AG04450 (cell line): ENCODE measurements at places on chromosomes 3 and 15. TPM values are rescaled to one million over a fixed set of nuclear protein-coding genes. Genes with fewer than 3 reads are reported as not detected.

WDR93 gene
- 0.05 TPM in 2 replicates for polyA plus RNA-seq

HYAL1 gene
- polyA plus RNA-seq, result 0.25 and 0.32 TPM in 2 replicates

AGBL1 gene
- not detected in 2 replicates for polyA plus RNA-seq

ANKRD63 gene
- not detected in 2 replicates for polyA plus RNA-seq

CHDH gene
- 0.01 and 0.02 TPM in 2 replicates for polyA plus RNA-seq

KY gene
- polyA plus RNA-seq, result 0.04 and 0.09 TPM in 2 replicates

STAC gene
- 1.5 TPM in 2 replicates for polyA plus RNA-seq

DNA sequence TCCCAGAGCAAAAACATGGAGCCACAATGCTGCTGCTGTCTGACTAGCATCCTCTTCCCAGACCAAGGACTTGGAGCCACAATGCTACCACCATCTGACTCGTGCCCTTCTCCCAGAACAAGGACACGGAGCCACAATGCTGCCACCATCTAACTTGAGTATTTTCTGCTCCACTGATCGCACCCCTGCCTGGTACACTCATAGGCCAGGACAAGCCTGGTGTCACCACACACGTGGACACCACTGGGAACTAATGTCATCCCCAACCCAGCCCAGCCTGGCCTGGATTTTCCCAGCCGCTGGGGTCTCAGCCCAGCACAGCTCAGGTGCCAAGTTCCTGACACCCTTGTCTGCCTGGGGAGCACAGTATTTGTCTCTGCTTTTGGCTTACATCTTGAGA lies 52.7 kb upstream of the GRIP2 start:
- no peak for DNase-seq

DNA sequence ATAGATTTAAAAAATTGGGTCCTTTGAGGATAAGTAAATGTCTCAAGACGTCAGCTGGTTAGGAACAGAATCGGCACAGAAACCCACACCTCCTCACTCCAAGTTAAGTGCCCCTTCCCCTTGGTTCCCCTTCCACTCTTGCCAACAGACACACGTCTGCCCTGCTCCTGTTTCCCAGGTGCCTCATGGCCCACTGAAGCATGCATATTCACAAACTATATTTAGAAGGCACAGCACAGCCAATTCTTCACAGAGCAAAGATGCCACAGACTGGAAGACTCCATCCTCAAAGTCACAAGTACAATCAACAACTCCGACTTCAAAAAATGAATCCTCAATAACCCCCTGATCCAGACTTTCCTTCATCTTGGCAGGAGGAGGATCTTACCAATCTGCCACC lies 295.4 kb upstream of the NR2F2 start:
- DNase-seq, result no peak

DNA sequence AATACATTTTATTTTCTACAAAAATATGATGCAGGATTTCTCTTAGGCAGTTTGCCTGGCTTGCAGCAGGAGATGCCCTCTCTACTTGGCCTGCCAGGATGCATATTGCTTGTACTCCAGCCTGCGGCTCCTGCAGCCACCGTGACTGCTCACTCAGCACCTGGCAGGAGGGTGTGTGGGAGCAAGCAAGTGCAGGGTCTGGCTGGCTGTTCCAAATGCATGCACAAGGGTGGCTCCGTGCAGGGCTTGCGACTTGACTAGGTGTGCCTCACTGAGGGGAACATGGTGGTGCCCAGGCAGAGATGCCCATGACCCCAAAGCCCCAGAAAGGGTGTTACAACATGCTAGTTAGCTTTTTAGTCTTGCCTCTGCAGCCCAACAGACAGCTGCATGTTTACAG lies 1240.2 kb upstream of the ALCAM start:
- no peak for DNase-seq

DNA sequence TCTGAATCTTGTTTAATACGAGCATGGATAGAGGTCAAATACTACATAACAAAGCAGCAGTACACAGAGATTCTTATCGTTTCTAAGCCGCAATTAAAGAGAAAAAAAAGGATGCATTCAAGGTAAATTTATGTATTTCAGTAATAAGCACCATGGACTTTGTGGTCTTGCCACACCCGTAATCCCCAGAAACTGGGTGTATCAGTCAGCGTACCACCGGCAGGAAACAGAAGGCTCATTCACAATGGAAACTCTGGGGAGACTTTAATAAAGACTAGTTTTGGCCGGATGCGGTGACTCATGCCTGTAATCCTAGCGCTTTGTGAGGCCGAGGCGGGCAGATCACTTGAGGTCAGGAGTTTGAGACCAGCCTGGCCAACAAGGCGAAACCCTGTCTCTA lies 81.9 kb upstream of the ZNF280D start:
- no peak for DNase-seq

GRCh38 chr15:101267320-101268104 lies 9.8 kb downstream of the SELENOS start:
- no peak for DNase-seq

- no peak for DNase-seq
These were observed 275.5 kb downstream of the MECOM start for GRCh38 chr3:169387751-169388696.

GRCh38 chr15:75235051-75235673 lies 23.0 kb upstream of the GOLGA6C start:
- DNase-seq, result no peak

DNA sequence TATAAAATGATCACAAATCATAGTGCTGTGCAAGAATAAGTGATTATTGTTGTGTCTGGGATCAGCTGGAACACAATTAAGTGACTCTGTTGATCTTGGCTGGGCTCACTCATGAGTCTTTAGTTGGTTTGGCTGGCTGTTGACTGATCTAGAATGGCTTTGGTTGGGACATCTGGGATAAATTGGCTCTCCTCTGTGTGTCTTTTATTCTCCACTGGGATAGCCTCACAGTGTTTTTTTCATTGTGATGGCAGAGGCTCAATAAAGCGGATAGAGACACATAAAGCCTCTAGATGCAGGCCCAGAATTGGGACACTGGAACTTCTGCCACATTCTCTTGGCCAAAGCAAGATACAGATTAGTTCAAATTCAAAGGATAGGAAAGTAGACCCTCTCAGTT lies 735.6 kb downstream of the PDCD6IP start:
- DNase-seq, result no peak

GRCh38 chr3:105970283-105970682 lies 101.5 kb upstream of the CBLB start:
- DNase-seq, result peak; percentile 43

GRCh38 chr3:87727783-87728182 lies 331.0 kb downstream of the CGGBP1 start:
- no peak for DNase-seq

- no peak for DNase-seq
These were observed 111.9 kb downstream of the RAP2B start for GRCh38 chr3:153273767-153274435.

GRCh38 chr3:33658991-33659848 lies 58.8 kb downstream of the CLASP2 start:
- peak; percentile 57 for DNase-seq

DNA sequence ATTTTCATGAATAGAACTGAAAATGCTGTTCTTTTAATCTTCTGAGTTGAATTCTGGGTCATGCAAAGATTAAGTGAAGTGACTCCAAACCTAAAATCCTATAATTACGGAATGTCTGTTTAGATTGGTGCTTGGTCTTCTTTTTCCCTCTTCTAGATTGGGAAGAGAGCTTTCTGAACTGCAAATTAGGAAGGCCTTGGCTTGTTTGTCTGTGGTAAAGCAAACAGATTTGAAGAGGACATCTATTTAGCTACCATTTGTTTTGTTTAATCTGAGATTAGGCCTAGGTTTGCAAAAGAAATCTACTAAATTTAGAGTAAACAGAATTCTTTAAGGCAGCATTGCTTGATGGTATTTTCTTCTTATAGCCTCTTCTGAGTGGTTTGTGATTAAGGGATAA lies 23.5 kb downstream of the PAQR9 start:
- no peak for DNase-seq

GRCh38 chr15:58222679-58223078 lies 84.5 kb downstream of the AQP9 start:
- no peak for DNase-seq

- DNase-seq, result peak; percentile 48
These were observed 4.5 kb upstream of the SLCO2A1 start for GRCh38 chr3:134034005-134034785.

DNA sequence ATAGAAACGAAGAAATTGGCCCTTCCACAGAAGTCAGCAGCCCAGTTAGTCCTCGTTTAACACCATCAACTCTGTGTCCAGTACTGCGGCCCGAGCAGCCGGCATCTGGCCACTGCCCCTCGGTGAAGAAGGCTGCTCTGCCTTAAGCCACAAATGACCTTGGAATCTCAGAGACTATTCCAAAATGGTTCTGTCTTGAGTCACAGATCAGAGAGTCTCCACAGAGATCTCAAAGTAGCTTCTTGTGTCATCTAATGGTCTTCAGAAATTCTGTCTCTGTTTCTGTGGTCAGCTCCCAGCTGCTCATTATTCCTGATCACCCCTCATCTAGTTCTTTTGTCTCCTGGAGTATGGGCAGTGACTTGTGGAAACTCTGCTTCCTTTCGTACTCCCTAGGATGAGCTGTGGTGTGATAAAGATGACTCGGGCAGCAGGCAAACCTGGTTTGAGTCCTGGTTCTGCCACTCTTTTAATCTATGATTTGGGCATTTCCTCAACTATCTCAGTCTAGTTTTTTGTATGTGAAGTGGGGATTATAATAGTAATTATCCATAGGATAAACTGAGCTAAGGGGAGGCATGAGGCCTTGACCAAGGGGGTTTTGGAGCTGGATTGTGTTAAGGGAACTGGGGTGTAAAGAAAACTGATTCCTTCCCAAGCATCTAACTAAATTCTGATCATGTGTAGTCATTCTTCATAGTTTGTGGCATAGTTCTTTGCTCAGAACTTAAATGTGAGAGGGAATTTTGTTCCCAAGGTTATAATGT lies 22.6 kb downstream of the CRTC3 start:
- DNase-seq, result peak; percentile 70

GRCh38 chr15:64024172-64025050 lies 21.9 kb downstream of the DAPK2 start:
- DNase-seq, result no peak
